ENCODE measurements at places on chromosomes 2 and 18.

GRCh38 chr2:30252723-30253701 lies 21.7 kb downstream of the LBH start:
- peak; percentile 18 for DNase-seq

DNA sequence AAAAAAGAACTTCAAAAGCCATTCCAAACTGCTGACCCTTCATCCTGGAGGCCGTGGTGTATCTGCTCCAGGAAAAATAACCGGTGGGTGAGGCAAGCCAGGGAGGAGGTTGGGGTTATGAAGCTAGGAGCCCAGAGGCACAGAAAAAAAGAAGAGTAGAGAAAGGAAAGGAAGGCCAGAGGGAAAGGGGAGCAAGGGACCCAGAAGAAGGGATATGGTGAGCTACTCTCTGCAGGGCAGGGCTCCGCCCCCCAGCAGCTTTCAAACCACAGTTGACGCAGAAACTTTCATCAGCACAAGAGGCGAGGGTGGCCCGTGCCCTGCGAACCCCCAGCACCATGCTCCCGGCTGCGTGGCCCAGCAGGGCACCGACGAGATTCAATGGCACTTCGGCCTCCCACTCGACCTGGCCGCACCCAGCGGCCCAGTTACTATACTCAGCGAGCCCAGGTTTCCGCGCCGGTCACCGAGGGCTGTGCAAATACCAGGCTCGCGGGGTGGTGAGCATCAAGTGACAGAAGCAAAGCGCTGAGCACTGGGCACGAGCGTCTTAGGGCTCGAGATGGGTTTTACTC lies 665 bp downstream of the MCM6 start:
- peak; percentile 62 for DNase-seq

GRCh38 chr2:224135881-224136280 lies 96.8 kb upstream of the SERPINE2 start:
- DNase-seq, result no peak

- peak; percentile 43 for DNase-seq
Measured at GRCh38 chr2:191946471-191947182, 99.7 kb upstream of the CAVIN2 start.

- DNase-seq, result no peak
Measured at GRCh38 chr2:210971431-210971830, 415.0 kb downstream of the CPS1 start.

DNA sequence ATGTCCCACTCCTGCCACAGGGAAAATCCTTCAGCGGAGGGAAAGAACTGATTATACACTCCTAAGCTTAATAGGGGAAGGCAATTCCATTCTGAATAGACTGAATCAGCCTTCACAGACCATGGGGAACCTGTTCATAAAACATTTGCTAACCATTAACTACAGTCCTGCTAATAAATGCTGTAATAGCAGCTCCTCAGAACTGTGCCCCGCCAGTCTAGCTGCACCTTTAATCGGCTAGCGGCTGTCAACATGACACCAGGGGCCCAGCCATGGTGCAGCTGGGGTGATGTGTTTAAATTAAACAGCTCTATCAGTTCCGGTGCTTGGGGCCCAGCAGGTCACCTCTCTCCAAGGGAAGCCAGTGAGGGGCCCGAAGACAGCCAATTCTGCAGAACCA lies 77.8 kb downstream of the GALNT14 start:
- DNase-seq, result no peak

GRCh38 chr2:141814150-141814549 lies 316.7 kb downstream of the LRP1B start:
- DNase-seq, result no peak

DNA sequence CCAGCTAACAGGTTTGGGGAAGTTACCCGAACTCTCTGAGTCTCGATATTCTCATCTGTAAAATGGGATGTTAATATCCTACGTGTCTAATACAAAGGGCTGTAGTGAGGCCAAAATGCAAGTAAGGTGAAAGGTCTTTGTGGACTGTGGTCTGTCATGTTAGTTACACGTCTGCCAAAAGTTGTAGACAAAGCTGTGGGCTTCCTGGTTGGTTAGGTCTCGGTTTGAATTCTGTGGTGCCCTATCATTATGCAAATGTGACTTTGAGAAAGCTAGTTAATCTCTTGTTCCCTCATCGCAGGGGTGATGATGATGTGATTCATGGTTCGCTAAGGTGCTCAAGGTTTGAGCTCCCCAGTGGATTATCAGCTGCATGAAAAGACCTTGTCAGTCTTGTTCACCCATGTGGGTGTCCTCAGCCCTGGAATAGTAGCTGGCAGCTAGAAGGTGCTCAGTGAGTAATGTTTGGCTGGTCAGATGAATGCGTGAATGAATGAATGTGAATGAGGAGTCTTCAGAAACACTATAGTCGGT lies 23.1 kb downstream of the TRIB2 start:
- no peak for DNase-seq

GRCh38 chr2:9770308-9771100 lies 72.8 kb upstream of the TAF1B start:
- DNase-seq, result peak; percentile 59

GRCh38 chr2:191659198-191659597 lies 18.7 kb upstream of the NABP1 start:
- no peak for DNase-seq

DNA sequence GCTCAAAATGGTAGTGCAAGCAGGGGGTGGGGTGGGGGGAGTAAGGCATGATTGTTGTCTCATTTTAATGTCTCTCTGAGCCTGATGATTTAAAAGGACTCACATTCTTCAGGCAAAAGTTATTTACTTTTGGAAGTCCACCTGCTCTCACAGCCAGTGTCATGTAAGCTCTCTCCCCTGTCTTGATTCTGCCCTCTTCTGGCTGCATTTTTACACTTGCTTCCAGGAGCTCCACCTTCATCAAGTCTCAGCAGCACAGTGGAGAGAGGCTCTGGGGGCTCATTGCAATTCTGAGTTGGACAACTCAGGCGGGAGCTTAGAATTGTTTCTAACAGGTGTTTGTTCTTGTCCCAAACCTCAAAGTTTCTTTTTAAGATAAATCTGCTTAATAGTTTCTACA lies 39.2 kb downstream of the GNAL start:
- no peak for DNase-seq

DNA sequence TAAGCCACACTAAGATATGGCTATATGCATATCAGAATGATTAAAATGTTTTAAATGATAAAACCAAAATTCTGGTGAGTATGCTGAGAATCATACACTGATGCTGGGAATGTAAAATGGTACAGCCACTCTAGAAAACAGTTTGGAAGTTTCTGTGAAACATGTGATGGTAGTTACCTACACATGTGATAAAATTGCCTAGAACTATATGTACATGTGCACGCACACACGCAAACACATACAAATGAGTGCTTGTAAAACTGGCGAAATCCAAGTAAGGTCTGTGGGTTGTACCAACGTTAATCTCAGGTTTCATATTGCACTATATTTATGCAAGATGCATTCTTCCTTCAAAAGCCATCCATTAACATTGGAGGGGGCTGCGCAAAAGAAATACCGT lies 195.0 kb upstream of the RAB6C start:
- DNase-seq, result no peak

DNA sequence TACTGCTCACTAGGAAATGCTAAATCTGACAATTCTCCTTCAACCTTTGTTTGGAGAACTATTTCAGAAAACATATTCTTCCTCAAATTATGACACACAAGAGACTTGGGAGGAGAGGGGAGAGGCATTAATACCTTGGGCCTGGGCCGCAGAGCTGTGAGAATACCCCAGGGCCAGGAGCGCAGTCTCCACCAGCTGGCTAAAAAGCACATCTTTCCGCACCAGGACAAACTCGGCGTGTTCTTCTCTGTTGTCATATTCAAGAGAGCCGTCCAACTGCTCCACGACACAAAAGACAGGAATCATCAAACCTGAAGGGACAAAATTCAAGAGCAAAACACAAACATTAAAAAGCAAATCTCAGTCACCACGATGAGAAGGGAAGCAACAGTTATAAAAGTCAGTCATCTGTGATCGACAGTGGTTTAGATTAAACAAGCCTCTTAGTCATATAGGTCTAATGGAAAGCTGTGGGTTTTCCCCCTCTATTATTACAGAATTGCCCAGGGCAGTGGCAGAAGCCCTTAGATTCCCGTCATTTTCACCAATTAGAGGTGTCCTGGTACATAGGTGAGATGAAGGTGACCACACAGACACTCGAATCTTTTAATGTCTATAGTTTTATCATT lies 24.4 kb downstream of the SATB2 start:
- DNase-seq, result no peak

GRCh38 chr2:111199840-111200239 lies 79.1 kb downstream of the BCL2L11 start:
- no peak for DNase-seq

DNA sequence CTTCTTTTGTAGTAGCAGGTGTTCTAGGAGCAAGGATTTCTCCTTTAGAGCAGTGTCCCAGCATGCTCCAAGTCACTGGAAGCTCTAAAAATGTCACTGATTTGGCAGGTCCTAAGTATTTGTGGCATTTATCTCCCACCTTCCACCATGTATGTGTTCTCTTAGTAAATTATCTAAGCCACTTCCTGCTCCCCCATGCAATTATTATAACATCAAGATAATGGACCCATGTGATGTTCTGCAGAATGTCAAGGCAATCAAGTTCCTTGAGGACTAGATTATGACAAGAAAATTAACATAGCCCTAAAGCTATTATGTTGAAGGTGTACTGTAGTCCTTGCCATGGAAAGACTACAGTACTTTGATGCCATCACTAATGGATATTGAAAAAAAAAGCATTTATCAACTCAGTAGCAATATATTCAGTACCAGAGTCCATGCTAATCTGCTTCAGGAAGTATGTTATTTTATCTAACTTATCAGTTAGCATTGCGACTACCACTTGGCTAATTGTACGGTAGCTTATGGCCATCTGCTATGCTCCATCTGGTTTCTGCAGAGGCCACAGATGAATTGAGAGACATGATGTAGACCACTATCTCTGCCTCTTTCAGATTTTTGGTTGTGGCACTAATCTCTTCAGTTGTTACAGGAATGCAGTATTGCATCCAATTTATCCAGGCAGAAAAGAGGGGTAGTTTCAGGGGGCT lies 56.7 kb downstream of the GPR39 start:
- no peak for DNase-seq

- no peak for DNase-seq
Measured at GRCh38 chr2:65293376-65293775, 65.7 kb downstream of the ACTR2 start.

DNA sequence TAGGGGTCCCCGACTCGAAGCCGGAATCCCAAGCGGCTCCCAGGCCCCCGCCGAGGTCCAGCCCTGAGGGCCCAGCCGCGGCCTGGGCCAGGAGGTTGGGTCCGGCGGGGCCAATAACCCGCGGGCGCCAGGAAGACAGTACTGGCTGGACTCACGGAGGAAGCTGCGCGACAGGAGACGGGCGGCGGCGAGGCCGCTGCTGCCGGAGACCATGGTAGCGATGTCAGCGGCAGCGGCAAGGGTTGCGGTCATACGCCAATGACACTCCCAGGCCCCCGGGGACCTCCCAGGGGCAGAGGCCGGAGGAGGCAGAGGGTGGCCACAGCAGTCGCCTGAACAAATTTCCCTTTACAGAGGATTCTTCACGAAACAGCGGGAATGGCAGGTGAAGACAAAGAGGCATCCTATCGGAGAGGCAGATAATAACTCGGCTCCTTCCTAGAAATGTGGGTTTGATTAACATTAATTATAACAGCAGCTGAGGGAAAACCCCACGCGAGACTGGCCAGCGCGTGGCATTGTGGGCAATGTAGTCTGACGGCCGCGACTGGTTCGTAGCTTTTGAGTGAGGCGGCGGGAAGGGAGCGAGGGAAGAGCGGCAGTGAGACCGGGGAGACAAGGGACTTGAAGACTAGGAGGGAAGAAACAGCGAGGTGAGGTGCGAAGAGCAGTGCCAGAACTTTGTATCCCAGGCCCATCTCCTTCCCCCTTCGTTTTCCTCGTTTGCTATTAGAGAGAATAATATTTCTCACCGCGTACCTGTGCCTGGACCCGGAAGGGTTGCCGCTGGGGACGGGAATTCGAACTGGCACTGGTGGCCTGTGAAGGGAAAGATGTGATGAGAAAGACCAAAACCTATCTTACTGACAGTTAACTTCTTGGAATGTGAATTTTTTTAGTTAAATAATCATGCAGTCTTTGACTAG lies at the start of gene SUCLG1:
Gene SUCLG1 (minus strand): TSS at position 263 of the 926 bp plus-strand sequence. CDS start 11 bp downstream, at position 252.
- peak; percentile 92 for DNase-seq

- DNase-seq, result no peak
Measured at GRCh38 chr2:203470371-203470770, 64.7 kb downstream of the RAPH1 start.

GRCh38 chr2:152647552-152647951 lies 69.7 kb downstream of the PRPF40A start:
- no peak for DNase-seq

- DNase-seq, result no peak
Measured at GRCh38 chr2:122166820-122167219, 411.4 kb downstream of the TSN start.

DNA sequence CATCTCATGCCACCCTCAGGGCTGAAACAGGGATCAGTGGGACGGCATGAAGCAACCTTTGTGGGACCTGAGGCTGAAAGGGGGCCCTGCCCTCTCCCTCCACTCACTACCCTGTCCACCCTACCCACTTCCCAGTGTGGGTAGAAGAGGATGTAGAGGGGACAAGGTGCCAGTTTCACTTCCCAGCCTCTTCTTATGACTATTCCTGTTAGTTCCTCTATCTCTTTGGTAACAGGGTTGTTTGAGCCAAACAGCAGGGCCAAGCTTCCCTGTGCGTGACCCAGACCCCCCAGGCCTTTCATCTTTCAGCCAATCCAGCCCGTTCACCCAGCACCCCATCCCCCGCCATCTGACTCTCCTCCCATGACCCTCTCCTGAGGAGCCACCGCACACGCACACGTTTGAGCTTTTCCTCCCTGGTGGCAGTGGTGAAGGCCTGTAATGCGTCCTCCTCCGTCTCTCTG lies 82.3 kb downstream of the STPG4 start:
- peak; percentile 91 for DNase-seq

DNA sequence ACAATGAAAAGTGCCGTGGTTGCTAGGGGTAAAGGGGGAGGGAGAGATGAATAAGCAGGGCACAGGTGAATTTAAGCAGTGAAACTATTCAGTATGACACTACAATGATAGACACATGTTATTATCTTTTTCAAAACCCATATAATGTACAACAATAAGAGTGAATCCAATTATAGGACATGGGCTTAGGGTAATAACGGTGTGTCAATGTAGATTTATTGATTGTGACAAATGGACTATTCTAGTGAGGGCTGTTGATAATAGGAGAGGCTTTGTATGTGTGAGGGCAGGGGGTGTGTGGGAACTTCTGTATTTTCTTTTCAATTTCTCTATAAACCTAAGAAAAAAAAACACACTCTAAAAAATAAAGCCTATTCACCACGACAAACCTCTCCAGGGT lies 223.8 kb downstream of the RIT2 start:
- DNase-seq, result no peak

- DNase-seq, result no peak
Measured at GRCh38 chr2:219395609-219396008, 7.9 kb upstream of the DNPEP start.

GRCh38 chr18:22543769-22544168 lies 126.1 kb upstream of the CTAGE1 start:
- DNase-seq, result no peak

Data from suppressor macrophage treated with lipopolysaccharide for 4 hours (primary cell).